Coronary artery (tissue), 2 donors: ENCODE measurements at places on chromosomes 11 and 22.

- DNase-seq, result no peak
Measured at GRCh38 chr22:38842512-38843200, 1.2 kb downstream of the NPTXR start.

DNA sequence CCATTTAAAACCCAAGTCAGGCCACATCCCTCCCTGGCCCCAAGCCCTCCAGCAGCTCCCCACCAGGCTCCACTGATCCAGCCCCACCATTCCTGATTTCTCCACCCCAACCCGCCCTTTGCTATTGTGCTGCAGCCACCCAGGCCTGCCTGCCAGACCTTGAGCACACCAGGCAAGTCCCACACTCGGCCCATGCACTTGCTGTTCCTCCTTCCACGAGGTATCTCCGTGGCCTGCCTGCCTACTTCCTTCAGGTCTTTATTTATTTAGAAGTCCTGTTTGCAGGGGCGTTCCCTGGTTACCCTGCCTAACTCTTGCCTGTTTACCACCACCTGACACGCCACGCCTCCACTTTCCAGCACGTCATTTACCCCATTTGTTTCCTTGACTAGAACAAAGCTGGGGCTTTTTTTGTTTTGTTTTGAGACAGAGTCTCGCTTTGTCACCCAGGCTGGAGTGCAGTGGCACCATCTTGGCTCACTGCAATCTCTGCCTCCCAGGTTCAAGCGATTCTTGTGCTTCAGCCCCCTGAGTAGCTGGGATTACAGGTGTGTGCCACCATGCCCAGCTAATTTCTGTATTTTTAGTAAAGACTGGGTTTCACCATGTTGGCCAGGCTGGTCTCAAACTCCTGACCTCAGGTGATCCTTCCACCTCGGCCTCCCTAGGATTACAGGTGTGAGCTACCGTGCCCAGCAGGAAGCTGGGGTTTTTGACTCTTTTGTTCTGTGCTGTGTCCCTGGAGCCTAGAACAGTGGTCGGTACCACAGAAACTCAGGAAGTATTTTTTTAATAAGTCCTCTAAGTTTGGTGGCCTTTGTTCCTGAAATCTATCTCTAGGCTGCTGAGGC lies 6.7 kb downstream of the CENPM start:
- DNase-seq, result no peak

DNA sequence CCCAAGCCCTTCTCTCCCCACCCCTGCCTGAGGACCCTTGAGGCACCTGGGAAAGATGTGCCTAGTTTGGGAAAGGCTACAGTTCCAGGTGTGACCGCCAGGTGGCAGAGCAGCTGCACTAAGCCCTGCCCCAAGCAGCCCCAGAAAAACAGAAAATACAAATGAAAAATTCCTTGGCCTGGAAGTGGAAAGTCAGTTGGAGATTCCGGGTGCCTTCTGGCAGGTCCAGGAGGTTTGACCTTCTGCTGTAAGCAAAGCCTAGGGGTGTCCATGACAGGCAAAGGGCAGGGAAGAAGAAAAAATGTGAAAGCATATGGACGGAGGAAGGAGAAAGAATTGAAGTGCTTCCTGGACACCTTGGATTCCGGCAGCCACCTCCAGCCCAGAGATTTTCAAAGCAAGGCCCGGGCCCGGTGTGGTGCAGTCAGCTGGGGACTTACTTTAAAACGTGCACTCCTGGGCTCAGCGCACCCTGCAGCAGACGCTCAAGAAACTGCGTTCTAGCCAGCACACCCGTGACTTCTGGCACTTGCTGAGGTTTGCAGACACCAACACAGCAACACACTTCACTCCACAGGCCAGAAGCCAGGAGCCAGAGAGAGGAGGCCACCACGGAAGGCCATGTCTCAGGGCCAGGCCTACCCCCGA lies 37.3 kb upstream of the SLC22A12 start:
- no peak for DNase-seq

- DNase-seq, result no peak
Measured at GRCh38 chr11:69111624-69112542, 43.9 kb upstream of the SMIM38 start.

DNA sequence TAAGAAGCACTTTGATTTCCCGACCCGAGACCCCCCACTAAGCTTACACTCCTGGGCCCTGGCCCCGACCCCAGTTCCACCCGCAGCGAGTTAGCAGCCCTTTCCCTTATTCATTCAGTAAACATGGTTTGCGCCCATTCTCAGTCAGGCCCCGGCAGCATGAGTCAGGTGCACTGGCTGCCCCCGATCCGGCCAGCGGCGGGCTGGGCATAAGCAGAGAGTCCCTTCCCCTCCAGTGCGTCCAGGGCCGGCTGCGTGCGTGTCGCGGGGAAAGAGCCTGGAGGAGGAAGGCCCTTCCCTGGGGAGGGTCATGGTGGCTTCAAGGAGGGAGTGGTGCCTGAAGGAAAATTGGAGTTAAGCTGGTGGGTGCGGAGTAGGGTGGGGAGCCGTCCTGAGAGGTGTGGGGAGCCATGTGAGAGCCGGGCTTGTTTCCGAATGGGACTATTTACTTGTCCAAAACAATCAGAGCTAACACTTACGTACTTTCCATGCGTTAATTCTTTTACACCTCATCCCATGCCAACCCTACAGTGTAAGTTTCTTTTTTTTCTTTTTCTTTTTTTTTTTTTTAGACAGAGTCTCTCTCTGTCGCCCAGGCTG lies 657 bp downstream of the IGHMBP2 start:
- DNase-seq, result no peak

- no peak for DNase-seq
Measured at GRCh38 chr11:55697817-55698216, 35.8 kb downstream of the OR4C6 start.

DNA sequence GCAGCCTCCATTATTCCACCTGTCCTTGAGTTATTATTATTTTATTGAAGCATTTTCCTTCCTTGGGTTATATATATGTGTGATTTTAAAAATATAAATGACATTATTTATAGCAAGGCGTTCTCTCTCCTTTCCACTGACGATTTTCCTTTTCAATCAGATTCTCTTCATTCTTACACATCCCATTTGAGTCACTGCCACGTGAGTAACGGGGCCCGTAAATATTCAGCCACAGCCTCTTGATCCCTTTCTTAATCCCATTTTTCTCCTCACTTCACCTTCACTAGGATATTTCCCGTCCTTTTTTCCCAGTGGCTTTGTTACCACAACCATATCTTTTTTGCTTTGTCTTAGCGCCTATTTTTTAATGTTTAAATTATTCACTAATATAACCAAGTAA lies 396.2 kb downstream of the NTM start:
- no peak for DNase-seq

- no peak for DNase-seq
Measured at GRCh38 chr11:40306938-40307548, 1152.4 kb downstream of the LRRC4C start.

DNA sequence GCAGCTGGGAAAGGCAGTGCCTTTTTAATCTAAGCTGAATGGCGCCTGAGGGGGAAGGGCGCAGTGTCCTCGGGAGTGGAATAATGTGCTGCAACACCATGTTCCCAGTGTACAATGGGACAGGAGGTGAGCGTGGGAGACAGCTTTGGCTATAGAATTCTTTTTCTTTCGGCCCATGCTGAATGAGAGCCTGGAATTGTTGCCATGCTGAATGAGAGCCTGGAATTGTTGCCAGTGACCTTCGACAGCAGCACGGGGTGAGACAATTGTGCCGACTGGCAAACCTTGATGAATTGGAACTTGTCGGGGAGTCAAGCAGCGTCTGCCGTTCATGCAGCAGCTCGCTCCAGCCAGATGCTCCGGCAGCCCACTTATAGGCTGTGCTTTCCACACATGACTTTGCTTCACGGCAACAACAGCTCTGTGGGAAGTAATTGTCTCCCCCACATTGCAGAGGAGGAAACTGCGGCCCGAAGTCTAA lies 141.4 kb upstream of the E2F8 start:
- no peak for DNase-seq

- no peak for DNase-seq
Measured at GRCh38 chr11:44870615-44871176, 80.0 kb downstream of the TP53I11 start.

DNA sequence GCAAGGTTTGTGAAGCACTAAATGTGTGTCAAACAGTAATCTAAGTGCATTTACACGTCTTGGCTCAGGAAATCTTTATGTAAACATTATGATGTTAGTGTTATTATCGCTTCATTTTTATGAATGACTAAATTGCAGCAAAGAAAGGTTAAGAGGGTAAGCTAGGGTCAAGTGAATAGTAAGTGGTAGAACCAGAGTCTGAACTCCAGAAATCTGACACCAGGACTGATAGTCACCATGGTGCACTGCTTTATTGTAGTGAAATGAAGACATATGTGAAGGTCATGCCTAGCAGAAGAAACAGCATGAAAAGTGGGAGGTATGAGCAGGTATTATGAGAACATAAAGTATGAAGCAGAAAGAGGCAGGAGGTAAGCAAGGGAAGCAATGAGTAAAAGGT lies 368.7 kb upstream of the TENM4 start:
- no peak for DNase-seq

DNA sequence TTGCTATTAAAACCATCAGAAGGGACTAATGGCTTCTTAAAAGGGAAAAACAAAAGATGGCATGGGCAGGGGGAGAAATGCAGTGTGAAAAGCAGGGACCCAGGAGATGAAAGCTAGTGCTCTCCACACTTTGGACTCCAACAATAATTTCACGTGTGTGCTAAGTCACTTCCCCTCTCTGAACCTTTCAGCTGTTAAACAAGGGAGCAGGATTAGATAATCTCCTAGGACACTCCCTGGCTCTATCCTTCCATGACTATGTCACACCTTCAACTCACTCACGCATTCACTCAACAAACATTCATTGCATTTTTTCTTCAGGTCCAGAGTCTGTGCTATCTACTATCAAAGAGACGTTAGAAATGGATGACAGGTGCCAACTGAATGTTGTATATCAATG lies 88.7 kb downstream of the SYN3 start:
- no peak for DNase-seq

DNA sequence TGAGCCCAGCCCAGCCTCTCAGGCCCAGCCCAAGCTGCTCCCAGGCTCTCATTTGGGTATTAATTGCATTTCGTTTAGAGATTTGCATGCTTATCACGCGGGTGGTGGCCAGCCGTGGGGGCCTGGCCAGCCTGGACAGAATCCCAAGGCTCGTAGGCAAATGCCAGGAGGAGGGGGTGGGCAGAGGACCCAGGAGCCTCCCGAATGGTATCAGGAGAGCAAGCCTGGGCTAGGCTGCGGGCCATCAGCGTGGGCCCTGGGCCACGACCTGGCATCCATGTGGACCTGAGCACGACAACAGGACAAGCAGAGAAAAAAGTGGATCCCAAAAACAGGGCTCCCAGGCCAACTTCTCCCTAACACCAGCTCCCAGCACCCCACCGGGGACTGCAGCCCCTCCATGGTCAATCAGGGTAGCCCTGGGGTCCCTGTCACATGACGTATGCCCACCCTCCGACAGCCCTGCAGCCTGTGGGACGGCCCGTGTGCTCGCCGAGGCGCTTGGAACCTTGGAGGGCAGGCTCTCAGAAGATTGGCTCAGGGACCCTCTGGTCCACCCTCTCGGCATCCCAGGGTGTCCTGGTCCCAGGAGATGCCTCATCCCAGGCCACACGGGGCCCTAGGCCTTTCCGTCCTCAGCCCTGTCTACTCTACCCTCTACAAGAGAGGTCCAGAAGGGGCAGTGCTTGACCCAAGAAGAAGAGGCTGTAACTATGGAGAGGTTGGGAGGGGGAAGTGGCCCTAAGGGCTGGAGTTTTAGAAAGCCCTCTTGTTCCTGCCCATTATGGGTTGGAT lies 8.8 kb downstream of the ASCL2 start:
- DNase-seq, result no peak

DNA sequence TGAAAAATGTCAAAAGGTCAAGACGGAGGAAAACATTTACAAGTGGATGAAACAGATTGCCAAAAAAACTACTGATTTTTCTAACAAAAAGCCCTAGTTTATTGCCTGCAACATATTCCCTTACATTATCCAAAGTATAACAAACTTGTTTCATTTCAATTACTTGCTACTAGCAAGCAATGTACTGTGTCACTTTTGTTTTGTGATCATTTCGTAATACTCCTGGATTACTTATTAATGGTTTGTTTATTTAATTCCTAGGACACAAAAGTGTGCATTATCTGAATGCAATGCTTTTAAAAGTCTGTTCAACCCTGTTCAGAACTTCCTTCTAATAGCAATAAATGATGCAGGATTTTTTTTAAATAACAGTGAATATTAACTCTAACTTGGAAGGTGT lies 50.9 kb downstream of the CCDC34 start:
- DNase-seq, result no peak

- DNase-seq, result no peak
Measured at GRCh38 chr11:10868352-10868751, 10.5 kb upstream of the ZBED5 start.

GRCh38 chr22:50206599-50206998 lies 5.8 kb downstream of the SELENOO start:
- DNase-seq, result no peak

DNA sequence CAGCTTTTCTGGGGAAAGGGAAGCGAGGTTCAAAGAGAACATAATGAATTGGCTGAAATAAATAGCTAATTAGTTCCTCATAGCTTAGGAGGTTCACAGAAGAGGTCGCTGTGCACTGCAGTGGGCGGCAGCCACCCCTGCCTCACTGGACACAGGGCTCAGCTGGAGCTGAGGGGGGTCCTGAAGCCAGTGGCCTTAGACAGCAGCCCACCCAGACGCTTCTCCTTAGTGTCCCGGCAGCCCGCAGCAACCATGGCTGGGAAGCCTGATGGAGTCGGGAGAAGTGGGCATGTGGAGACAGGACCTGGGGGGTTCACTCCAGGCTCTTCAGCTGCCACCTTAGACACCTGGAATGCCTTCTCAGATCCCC lies 75.4 kb downstream of the TRIM29 start:
- DNase-seq, result no peak

DNA sequence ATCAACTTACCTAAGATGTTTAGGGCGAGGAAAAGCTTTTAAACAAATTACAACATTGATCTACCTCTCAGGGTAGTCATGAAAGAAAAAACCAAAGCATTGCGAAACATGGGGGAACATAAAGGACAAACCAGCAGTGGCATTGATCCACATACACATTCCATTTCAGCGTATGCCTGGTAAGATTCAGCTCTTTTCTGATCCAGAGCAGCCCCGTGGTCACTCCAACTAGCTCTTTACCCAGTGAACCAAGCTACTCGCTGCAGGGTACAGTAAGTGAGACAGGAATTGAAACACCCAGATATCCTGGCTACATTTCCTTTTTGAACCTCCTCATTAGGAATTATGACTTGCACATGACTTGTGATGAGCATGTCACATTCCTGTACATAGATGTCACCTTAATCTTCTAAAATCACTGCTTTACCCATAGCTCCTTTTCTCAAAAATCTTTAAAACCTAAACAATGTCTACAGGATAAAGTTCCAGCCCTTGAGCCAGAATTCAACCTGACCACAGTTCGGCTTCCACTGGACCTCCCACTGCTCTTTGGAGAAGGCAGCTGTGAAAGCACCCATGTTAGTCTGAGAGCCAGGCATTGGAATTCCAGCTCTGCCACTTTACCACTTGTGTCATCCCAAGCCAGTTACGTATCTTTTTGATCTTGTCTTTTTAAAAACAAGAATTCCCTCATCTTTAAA lies 42.9 kb upstream of the AKIP1 start:
- no peak for DNase-seq

DNA sequence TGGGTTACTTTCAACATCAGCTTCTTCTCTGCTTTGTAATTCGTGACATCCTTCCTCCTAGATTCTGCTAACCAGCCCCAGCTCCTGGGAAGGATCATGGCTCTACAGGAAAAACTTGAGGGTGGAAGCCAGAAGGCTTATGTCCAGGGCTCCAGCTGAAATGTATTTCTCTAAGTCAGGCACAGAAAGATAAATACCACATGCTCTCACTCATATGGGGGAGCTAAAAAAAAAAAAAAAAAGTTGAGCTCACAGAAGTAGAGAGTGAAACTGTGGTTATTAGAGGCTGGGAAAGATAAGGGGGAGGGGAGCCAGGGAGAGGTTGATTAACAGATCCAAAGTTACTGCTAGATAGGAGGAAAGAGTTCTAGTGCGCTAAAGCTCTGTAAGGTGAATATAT lies 74.9 kb downstream of the DSCAML1 start:
- DNase-seq, result no peak
